ENCODE measurements at places on chromosomes 16 and 17.

DNA sequence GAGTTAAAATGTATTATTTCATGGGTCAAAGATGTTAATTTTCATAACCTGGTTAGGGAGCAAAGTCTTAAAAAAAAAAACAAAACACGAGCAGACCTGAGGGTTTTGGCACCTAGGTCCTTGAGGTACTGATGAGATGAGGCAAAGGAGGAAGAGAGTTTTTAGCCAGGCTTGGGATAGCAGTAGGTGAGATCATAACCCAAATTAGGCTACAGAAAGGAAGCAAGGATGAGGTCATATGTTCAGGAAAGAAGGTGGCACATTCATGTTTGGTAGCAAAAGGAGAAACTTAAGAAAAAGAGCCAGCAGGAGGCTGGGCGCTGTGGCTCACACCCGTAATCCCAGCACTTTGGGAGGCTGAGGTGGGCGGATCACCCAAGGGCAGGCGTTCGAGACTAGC, 2.8 kb downstream of the ATXN1L start:
- H3K27me3 ChIP-seq = no peaks in the 10 kb centered on the region
- no peak overlapping the region for H3K27ac ChIP-seq
- H3K36me3 ChIP-seq = peaks cover 31% of the 10 kb centered on the region
- no peak for DNase-seq
- H3K4me3 ChIP-seq = no peak overlapping the region

DNA sequence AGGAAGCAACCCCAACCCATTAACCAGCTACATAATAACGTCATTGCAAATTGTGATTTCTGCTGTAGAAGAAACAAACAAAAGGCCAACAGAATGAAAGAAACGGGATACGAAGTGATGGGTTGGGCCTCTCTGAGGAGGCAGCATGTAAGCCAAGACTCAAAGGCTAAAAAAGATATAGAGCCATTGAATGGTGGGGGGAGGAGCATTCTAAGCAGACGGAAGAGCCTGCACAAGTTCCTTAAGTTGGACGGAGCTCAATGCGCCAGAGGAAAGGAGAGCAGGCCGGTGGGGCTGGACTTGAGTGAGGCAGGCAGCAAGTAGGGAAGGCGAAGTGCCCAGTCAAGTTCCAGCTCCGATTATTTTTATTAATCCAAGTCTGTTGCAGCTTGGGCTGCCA, 160.3 kb downstream of the SHISA9 start:
- no peaks in the 10 kb centered on the region for H3K36me3 ChIP-seq
- H3K4me3 ChIP-seq = no peak overlapping the region
- H3K27me3 ChIP-seq = no peaks in the 10 kb centered on the region
- H3K4me1 ChIP-seq = no peaks in the 10 kb centered on the region
- H3K27ac ChIP-seq = no peak overlapping the region

DNA sequence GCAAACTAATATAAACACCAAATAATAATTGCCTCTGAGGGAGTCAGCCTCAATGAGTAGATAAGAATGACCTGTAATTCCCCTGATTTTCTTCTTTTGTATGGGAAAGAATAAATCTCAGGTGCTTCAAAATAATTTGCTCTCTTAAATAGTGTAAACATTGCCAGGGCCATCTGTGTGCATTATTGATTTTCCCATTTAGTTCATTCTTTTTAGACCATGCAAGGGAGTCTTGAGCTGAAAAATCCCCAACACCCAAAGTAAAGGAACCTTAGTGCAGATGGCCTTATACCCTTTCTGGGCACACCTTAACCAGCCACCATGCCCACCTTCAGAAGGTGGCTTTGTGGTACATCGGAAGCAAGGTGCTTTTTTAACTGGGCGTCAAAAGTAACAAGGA, 267.2 kb downstream of the TMEM114 start:
- H3K27me3 ChIP-seq = no peaks in the 10 kb centered on the region
- H3K27ac ChIP-seq = no peak overlapping the region
- H3K4me3 ChIP-seq = no peak overlapping the region
- DNase-seq = no peak
- H3K4me1 ChIP-seq = no peaks in the 10 kb centered on the region
- no peaks in the 10 kb centered on the region for H3K36me3 ChIP-seq

GRCh38 chr17:31321481-31321880, at the start of gene EVI2A:
Gene EVI2A (minus strand): TSS chr17:31321622. CDS start chr17:31319013, 2,609 bp downstream.
- peak within 1 kb of the TSS; percentile 23 for H3K27ac ChIP-seq
- H3K27me3 ChIP-seq = no peaks in the 10 kb centered on the region
- no peak for DNase-seq
- H3K4me3 ChIP-seq = peak within 1 kb of the TSS; percentile 47
- peaks cover 7% of the 10 kb centered on the region for H3K4me1 ChIP-seq

DNA sequence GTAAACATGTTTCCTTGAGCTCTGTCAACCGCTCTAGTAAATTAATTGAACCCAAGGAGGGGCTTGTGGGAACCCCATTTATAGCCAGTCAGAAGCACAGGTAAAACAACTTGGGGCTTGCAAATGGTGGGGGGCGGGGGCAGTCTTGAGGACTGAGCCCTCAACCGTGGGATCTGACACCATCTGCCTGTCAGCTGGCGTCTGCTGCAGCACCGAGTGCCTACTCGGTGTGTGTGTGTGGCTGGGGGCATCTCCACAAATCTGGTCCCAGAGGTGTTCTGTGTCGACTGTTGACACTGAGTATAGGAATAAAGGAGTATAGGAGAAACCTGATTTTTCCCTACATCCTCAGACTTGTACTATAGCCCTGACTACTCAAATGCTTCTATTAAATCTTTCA, 20.6 kb downstream of the CREBBP start:
- H3K4me1 ChIP-seq = peaks cover 79% of the 10 kb centered on the region
- H3K4me3 ChIP-seq = no peak overlapping the region
- H3K27ac ChIP-seq = no peak overlapping the region
- no peaks in the 10 kb centered on the region for H3K36me3 ChIP-seq
- DNase-seq = no peak

- no peaks in the 10 kb centered on the region for H3K36me3 ChIP-seq
- DNase-seq = no peak
- H3K4me3 ChIP-seq = no peak overlapping the region
Measured at GRCh38 chr17:40551879-40552768, 13.1 kb downstream of the CCR7 start.

GRCh38 chr16:66264311-66265047, 102.0 kb upstream of the CDH5 start:
- no peak for DNase-seq
- H3K27me3 ChIP-seq = no peaks in the 10 kb centered on the region
- H3K4me3 ChIP-seq = no peak overlapping the region
- H3K4me1 ChIP-seq = peaks cover 5% of the 10 kb centered on the region

DNA sequence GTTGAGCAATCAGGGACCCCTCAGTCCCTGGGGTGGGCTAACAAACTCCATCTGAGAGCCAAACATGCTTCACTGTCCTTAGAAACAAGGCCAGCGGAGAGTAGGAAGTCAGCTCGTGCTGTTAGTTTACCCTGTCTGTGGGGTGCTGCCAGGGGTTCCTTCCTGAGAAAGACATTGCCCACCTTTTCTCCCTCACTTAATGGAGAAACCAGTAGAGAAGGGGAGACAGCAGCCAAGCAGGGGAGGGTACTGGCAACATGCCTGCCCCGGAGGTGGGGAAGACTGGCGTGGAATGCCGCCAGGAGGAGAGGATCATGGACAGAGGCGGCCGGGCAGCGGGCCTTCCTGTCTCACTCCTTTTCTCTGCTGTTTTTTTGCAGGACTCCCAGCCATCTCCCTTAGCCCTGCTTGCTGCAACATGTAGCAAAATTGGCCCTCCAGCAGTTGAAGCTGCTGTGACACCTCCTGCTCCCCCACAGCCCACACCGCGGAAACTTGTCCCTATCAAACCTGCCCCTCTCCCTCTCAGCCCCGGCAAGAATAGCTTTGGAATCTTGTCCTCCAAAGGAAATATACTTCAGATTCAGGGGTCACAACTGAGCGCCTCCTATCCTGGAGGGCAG, 19.9 kb downstream of the SP2 start:
- H3K4me1 ChIP-seq = peaks cover 7% of the 10 kb centered on the region
- no peaks in the 10 kb centered on the region for H3K27me3 ChIP-seq
- no peaks in the 10 kb centered on the region for H3K36me3 ChIP-seq

- H3K27me3 ChIP-seq = no peaks in the 10 kb centered on the region
- H3K36me3 ChIP-seq = no peaks in the 10 kb centered on the region
Measured at GRCh38 chr16:81994485-81994884, 16.8 kb downstream of the SDR42E1 start.

DNA sequence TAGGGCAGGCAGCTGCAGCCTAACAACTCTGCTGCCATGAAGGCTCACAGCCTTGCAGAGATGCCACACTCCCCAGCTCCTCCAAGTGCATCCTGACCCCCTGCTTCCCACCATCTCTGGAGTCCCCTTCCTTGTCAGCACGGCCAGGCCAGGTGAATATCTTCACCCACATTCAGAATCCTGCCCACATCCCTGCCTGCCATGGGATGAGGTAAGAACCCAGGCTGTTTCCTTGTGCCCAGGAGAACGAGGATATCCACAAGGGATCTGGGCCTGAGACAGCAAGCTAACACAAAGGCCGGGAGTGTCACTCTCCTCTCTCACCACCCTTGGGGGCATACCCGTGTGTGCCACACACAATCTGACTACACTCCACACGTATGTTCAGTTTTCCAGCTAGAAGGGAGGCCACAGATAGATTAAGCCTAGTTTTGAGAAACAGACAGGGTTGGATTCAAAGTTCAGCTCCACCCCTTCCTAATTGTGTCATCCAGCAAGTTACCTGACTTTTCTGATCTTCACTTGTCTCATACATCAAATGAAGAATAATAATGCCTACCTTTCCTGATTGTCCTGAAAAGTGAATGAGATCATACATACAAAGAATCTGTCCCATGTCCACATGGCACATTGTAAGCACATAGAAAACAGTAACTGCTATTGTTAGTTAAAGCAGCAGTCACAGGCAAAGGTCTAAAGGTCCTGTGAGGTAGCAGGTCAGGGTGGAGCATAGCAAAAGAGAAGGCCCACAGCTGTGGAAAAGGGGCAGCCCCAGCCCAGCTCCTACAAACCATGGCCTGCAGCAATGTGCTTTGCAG, 17.4 kb upstream of the SUPT4H1 start:
- H3K27me3 ChIP-seq = no peaks in the 10 kb centered on the region
- no peak for DNase-seq
- H3K27ac ChIP-seq = no peak overlapping the region
- no peaks in the 10 kb centered on the region for H3K4me1 ChIP-seq

DNA sequence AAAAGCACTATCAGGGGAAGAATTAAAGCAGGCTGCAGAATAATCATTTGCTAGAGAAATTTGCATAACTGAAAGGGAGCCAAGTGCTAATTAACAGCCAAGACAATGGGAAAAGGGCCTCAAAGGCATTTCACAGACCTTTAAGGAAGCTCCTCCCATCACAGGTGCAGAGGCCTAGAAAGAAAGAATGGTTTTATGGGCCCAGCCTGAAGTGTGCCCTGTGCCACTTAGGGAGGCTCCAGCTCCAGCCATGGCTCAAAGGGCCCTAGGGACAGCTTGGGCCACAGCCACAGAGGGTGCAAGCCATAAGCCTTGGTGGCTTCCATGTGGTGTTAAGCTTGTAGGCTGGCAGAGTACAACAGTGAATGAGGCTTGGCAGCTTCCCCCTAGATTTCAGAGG, 50.1 kb downstream of the RNF112 start:
- DNase-seq = no peak
- no peak overlapping the region for H3K4me3 ChIP-seq
- H3K36me3 ChIP-seq = no peaks in the 10 kb centered on the region
- peaks cover 23% of the 10 kb centered on the region for H3K4me1 ChIP-seq
- H3K27ac ChIP-seq = no peak overlapping the region
- no peaks in the 10 kb centered on the region for H3K27me3 ChIP-seq

GRCh38 chr17:40534371-40535189, 30.7 kb downstream of the CCR7 start:
- no peak overlapping the region for H3K27ac ChIP-seq
- no peak overlapping the region for H3K4me3 ChIP-seq
- H3K4me1 ChIP-seq = no peaks in the 10 kb centered on the region
- no peaks in the 10 kb centered on the region for H3K27me3 ChIP-seq
- no peaks in the 10 kb centered on the region for H3K36me3 ChIP-seq

DNA sequence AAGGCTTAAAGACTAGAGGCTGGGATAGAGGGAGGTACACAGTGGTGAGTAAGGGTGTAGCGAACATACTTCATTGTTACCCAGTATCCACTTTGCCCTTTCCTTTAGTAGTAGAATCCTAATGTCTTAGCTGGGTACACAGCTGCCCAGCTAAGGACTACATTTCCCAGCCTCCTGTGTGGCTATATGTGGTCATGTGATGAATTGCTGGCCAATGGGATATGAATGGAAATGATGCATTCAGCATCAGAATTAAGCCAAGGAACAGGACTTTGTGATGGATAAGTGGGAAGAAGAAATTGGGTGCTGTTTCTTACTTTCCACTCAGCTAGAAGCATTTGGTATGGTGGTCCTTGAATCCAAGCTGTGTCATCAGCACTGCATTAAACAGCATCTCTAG, 55.9 kb downstream of the FOXL1 start:
- H3K27ac ChIP-seq = no peak overlapping the region
- no peak for DNase-seq
- H3K4me1 ChIP-seq = peaks cover 33% of the 10 kb centered on the region
- no peaks in the 10 kb centered on the region for H3K27me3 ChIP-seq
- no peak overlapping the region for H3K4me3 ChIP-seq

DNA sequence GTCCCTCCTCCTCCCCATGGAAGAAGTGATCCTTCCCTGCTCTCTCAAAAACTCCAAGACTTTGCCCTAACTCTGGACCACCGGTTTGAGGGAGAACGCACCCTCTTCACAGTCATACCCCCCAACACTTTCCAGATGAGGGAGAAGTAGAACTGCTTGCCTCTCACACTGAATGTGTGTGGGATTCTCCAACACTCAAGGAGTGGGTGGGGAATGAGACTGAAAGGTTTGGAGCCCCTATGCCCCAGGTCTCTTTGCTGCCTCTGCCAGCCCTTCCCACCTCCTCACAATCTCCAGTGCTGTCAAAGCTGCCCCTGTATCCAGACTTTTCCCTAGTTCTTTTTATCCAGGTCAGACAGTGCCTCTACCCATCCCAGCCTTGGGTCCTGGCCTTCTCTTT, 11.4 kb downstream of the HOXB4 start:
- no peaks in the 10 kb centered on the region for H3K36me3 ChIP-seq
- no peak overlapping the region for H3K4me3 ChIP-seq
- H3K27me3 ChIP-seq = no peaks in the 10 kb centered on the region
- no peak overlapping the region for H3K27ac ChIP-seq
- H3K4me1 ChIP-seq = peaks cover 25% of the 10 kb centered on the region
- no peak for DNase-seq

GRCh38 chr16:73142053-73142854, 94.3 kb upstream of the ZFHX3 start:
- peak overlapping the region; percentile 68 for H3K4me3 ChIP-seq
- DNase-seq = no peak
- peak overlapping the region; percentile 71 for H3K27ac ChIP-seq
- H3K4me1 ChIP-seq = no peaks in the 10 kb centered on the region

DNA sequence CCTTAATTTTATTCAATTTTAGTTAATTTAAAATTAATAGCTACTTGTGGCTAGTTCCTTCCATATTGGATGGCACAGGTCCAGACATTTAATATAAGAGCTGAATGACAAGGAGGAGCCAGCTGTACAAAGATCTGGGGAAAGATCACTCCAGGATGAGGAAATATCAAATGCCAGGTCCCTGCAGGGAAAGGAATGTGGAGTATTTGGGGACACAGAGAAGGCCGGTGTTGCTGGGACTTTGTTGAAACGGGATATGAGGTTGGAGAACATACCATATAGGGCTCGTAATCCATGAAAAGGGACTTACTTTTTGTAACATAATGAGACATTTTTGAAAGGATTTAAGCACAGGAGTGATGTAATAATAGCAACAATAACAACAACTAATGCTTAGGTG, 426.8 kb downstream of the HS3ST4 start:
- H3K36me3 ChIP-seq = no peaks in the 10 kb centered on the region
- H3K4me3 ChIP-seq = no peak overlapping the region
- DNase-seq = no peak
- no peak overlapping the region for H3K27ac ChIP-seq
- H3K4me1 ChIP-seq = no peaks in the 10 kb centered on the region
- no peaks in the 10 kb centered on the region for H3K27me3 ChIP-seq

- DNase-seq = no peak
- no peaks in the 10 kb centered on the region for H3K27me3 ChIP-seq
- H3K36me3 ChIP-seq = peaks cover 55% of the 10 kb centered on the region
- no peak overlapping the region for H3K4me3 ChIP-seq
Measured at GRCh38 chr17:41873559-41874292, 8.5 kb upstream of the KLHL11 start.

Measured in thoracic aorta (tissue), 2 donors.